ENCODE measurements at places on chromosomes 1 and 21.

GRCh38 chr1:165842671-165843129 lies 15.3 kb downstream of the UCK2 start:
- no peak for DNase-seq

GRCh38 chr1:6831366-6831765 lies 46.1 kb downstream of the CAMTA1 start:
- DNase-seq, result no peak

DNA sequence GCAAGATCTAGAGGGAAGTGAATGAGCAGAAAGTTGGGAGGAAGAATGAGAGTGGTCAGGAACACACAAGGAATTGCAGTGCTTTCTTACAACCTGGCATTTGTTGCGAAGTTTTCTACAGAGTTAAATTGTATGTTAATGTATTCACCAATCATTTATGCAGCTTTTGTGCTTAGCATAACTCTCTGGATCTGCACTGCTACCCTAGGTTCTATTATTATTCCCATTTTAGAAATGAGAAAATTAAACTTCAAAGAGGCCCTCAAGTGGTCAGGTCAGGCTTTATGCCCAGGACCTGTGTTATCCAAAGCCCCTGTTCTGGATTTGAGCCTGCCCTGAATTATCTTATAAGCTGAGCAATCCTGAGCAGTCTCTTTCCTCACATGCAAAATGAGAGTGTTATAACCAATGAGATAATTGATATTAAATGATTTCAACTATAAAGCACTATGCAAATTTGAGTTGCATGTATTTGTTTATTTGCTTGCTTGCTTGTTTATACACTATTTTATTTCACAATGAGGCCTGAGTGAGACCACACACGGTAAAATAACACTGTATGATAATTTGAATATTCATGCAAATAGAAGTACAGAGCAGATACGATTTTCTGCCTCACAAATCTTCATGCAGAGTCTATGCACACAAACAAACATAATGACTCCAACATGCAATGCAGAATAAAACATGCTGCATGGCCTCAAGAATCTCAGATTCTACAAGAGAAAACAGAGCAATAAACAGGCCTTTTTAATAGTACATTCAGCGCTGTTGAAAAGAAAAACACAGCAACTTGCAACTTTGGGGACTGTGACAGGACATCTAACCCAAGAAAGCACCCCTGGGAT lies 323.0 kb downstream of the PLPP3 start:
- DNase-seq, result no peak

GRCh38 chr1:198925567-198925966 lies 286.7 kb downstream of the PTPRC start:
- DNase-seq, result no peak

DNA sequence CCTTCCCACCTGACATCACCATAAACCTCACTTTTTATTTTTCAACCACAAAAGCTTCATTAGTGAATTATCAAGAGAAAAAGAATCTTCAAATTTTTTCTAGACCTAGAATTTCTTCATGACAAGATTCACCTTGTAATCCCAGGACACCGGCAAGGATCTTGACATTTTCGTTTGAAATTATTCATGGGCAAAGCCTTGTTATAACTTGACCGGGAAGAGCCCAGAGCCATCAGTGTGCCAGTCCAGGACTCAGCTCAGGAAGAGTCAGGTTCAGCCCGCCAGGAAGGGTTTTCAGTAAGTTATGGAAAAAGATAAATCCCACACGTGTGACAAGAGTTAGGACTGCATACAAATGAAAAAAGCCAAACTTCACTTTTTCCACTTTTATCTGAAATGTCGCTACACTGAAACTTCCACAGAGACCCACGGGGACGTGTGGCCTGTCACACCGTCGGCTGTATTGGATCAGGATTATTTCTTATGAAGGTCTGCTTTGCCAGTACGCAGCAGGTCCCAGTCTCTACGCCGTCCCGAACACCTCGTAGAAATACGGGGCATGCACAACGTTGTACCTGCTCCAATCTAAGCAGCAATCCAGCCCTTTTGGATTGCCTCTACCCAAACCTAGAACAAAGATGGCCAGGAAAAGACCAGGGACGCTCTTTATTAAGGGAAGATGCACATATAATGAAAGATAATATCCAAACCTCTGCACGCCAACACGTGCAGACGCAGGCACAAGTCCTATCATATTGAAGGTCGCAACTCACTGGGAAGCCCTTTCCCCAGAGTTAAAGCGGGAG lies 916 bp downstream of the F3 start:
- DNase-seq, result no peak

DNA sequence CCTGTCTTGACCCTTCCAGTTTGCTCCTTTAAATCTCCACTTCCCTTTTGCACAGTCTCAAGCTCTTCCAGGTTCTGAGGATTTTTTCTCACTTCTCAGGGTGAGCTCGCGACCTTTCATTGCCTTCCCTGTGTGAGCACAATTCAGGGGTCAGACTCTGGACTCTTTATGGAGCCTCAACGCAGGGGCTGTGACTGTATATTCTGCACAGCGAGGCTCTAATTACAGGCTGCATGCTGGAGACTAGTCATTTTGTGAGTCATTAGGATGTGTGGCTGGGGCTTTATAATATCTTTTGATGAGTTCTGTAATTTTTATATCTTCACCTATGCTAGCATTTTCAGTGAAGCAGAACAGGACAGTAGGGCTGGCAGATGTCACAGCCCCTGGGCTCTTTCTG lies 270.7 kb downstream of the KAZN start:
- DNase-seq, result no peak

DNA sequence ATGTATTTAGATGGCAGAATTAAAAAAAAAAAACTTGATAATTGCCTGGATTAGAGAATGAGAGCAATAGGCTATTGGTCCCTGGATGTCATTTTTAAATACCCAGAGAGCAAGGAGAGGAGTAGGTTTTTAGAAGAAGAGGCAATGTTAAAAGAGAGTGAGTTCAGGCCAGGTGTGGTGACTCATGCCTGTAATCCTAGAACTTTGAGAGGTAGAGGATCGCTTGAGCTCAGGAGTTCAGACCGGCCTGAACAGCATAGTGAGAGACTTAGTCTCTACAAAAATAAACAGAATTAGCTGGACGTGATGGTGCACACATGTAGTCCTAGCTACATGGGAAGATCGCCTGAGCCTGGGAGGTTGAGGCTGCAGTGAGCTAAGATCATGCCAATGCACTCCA lies 15.9 kb upstream of the MUTYH start:
- no peak for DNase-seq

DNA sequence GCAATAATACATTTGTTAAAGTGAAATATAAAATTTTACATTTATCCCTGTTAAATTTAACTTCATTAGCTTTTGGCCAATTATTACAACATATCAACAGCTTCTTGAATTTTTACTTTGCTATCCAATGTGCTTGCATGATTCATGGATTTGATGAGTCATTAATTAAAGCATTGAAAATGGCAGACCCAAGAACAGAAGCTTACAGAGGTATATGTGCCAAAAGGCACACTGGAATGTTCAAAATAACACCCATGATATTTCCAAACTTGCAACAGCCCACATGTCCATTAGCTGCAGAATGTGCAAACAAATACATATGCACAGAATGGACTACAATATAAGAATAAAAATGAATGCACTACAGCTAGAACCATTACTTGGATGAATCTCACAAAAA lies 76.4 kb upstream of the MAN1A2 start:
- no peak for DNase-seq

GRCh38 chr1:154520333-154520732 lies 18.1 kb upstream of the SHE start:
- no peak for DNase-seq

DNA sequence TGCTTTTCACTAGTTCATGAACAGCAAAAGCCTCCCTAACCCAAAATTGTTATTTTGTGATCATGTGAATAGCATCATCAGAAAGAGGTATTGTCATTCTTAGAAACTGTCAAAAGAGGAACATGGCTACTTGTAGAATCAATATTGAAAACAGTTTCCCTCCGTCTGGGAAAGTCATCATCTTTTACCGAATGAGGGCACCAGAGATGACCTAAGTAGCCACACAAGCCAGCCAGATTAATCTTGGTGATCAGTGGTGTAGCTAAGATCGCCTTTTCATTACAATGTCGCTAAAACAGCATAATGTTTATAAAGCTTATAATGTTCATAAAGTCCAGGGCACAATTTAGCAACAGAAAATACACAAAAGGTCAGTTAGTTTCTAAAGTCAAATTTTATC lies 136.1 kb downstream of the SIPA1L2 start:
- no peak for DNase-seq

GRCh38 chr1:204213668-204214662 lies at the start of gene GOLT1A:
Gene GOLT1A, minus strand, starts transcription at chr1:204213988. Its CDS starts 82 bp downstream, at chr1:204213906.
- DNase-seq, result peak; percentile 53

- DNase-seq, result peak; percentile 8
Measured at GRCh38 chr1:87202922-87203655, 125.6 kb upstream of the LMO4 start.

DNA sequence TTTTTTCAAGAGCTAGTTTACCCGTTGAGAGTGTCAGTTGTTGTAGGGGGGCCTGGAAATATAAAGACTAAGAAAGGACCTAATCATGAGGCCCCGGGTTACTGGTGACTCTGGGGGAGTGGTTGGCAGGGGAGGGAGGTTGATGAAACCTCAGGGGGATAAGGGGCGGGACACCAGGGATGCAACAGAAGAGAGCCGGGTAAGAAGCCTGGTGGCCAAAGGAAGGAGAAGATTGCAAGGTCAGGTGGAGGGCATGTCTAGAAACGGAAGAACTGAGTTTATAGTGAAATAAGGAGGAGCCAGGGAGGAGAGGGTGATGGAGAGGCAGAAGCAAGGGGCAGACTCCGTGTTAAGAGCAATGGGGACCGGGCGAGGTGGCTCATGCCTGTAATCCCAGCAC lies 12.5 kb upstream of the SPOCD1 start:
- no peak for DNase-seq

GRCh38 chr1:15886611-15887167 lies 39.2 kb downstream of the SPEN start:
- no peak for DNase-seq

DNA sequence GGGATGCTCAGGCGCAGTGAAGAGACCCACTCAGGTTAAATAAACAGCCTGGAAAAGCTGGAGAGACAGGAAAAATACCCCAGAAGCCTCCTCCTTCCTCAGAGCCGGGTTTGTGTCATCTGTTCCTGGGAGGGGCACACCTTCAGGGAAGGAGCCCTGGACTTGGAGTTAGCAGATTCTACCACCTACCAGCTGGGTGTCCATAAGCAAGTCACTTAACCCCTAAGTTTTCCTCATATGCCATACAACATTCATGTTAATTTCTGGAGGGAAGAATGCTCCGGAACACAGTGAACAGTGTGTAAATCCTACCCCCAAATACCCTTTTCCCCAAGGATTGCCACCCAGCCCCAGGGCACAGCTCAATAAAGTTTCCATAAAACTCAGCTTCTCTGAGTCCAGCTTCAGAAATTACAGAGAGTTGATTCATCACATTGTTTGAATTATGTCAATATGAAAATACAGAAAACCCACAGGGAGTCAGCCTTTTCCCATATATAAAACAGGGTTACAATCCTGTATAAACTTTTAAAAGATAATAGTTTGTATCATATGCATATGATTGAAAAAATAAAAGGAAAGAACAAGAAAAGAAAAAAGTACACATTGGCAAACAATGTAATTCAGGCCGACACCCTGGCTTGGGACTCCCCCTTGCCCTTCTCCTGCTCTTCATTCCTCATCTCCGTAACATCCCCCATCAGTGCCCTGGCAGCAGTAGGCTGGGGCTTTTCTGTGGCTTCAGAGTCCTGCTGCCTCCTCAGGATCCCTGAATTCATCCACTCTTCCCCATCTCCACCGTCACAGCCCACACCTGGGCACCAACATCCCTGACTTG lies 291.8 kb upstream of the USP24 start:
- no peak for DNase-seq

- no peak for DNase-seq
Measured at GRCh38 chr21:17455451-17455850, 57.4 kb upstream of the CXADR start.

DNA sequence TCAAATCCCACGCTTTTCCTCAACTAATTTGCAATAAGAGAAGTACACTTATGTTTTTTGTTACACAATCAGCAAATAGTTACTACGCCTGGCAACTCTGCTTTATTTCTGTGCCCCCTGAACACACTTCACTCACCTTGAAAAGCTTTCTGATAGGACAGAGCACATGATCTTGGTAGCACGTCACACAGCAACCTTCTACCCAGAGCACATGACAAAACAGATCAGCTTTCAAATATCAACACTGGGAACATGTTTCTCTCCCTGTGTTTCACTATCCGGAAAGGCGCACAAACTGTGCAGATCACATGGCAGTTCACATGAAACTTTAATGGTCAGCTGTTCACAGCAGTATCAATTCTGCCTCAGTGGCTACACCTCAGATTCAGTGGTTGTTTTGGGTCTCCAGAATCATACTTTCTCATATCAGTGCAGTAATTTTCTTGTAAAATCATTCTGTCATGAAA lies 2.2 kb downstream of the SLC19A2 start:
- DNase-seq, result no peak

DNA sequence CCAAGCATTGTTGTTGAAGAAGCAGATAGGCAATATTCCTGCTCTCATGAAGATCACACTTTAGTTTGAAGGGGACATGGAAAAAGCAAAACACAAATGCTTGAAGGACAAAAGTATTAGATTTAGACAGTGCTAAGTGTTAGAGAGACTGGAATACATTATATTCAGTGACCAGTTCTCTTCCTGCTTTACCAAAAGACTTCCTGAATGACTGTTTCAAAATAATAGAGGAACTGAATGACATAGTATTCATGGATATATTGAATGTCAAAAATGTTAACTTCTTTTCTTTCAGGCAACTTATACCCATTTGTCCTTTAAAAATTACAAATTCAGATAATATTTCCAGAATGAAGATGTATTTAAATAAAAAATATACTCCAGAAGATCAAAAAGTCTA lies 178.0 kb upstream of the IVNS1ABP start:
- no peak for DNase-seq

DNA sequence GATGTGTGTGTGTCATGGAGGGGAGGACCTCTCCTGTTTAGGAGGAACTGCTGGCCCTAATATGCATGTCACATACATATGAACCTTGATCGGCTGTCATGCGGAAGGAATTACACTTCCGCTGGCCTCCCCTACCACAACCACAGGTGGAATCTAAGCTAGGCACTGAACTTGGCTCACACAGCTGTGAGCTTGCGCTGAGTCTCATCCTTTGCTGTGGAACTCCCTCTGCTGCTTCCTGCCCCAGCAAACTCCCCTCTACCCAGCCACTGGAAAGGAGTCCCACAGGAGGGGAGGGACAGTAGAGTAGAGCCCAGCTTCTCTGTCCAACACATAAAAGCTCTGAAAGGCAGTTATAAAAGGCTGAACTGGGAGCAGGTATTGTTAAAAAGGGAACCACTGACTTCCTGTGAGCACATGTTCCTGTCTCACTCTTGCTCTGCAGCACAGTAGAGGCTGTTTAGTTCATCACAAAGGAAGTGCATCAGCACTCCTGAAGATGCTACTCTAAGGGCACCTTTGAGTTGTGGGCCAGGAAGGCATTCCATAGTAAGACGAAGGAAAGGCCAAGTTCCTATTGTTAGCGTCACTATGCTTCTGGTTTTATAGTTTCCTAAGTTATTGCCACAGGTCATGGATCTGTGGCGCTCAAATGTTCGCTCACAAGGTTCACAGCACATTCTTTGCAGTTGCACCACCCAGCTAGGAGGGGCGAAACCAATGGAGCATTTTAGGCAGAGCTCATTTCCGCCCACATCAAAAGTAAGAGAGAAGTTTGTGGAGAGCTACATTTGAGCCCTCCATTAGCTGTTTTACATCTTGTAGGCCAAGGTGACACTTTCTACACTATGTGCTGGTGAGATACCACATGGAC lies 17.7 kb upstream of the PTPRC start:
- peak; percentile 81 for DNase-seq

- DNase-seq, result no peak
Measured at GRCh38 chr1:185825556-185825955, 91.4 kb downstream of the HMCN1 start.

GRCh38 chr1:31689854-31690253 lies 14.0 kb downstream of the COL16A1 start:
- DNase-seq, result no peak
